ENCODE measurements at places on chromosomes 12 and 14.

- DNase-seq, result no peak
Measured at GRCh38 chr12:25957793-25958427, 572 bp upstream of the RASSF8 start.

DNA sequence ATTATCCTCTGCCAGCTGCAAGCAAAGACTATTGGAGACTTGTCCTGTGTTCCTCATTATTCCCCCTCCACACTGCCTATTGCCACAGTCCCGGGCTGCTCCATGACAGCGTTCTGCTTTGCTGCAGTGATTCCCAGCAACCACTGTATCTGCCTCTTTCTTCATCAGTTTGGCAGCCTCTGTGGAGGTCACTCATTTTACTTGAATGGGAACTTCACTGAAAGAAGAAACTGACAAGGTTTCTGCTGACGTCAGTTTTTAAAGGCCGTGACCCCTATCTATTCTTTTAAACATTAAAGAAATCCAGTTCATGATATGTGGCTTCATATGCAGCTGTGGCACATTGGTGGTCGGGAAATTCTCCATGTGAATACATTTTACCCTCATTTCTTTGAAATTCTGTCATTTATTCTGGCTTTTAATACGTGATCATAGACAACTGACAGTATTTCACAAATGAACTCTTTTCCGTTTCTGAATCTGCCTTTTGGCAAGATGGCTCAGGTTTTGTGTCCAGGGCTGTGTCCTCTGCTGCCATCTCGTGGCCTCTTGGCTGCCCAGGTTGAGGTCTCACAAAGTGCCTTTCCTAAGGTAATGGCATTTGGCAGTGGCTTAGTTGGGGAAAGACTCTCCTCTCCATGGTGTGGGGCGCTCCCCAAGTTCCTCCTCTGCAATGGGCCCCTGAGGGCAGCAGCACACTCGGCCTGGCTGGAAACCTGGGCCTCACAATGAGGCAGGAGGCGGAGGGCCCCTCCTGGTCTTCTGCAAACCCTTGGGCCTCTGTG lies 5.8 kb downstream of the TMEM253 start:
- peak; percentile 86 for DNase-seq

DNA sequence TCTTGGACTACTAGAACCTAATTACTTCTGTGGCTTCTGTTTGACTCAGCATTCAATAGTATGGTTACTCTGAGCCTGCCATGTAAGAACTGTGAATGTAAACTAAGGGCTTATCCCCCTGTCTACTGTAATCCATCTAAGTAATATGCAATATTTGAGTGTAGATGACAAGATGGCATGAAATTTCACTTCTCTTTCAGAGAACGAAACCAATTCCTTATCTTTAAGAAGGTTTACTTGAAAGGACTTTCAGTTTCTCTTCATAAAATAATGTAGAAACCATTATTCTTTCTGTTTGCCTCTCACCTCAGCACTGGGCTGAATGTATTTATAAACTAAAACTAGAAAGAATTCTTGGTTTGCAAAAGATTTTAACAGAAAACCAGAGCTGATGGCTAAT lies 60.4 kb upstream of the ARID2 start:
- DNase-seq, result no peak

GRCh38 chr12:62649412-62650138 lies 182.9 kb downstream of the MON2 start:
- DNase-seq, result no peak

GRCh38 chr14:61750708-61751474 lies 11.3 kb upstream of the SNAPC1 start:
- DNase-seq, result peak; percentile 89

DNA sequence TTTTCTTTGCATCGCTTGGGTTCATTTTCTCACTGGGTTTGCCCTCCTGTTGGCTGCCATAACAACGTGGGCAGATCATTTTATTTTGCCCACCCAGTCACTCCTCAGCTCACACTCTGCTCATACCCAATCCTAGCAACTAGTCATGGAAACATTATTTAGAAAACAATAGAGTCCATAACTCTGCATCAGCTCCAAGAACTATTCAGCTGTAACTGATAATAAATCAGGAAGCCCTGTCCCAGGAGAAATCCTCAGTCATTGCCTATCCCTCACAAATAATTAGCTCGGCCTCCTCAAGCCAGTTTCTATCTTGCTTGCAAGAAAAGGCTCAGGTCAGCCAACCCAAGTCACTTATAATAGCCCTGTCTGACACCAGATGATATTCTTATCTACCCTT lies 43.2 kb downstream of the RTN1 start:
- no peak for DNase-seq

DNA sequence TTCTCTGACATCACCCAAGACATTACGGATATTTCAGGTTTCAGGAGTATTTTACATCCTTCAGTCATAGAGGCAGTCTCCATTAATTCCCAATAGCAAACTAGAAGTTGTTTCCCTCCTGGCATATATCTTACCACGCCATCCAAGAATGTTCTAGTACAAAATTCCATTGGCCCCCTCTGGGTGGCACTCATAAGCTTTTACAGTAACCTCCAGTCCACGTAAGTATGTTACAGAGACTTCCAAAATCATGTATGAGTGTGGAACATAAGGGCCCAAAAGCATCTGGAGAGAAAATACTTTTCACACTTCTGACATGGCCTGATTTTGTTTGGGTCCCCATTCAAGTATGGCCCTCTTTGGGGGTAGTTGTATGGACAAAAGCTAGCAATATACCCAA lies 58.1 kb upstream of the DHRS4 start:
- no peak for DNase-seq

DNA sequence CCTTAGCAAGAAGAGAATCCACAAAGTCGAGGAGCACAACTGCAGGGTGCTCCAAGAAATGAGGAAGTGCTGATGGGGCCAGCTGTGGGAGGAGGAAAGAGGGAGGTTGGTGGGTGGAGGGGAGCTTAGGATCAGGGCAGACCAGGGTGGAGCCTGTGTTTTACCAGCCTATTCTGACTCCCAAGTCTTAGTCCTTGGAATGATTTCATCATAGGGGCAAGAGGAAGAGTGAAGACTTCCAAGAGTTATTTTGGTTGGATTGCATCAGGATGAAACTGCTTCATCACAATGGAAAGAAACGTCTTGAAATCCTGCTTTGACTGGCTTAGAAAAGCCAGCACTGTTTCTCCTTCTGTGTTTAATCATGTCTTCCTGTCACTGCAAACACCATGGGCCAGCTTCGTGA lies 194.0 kb downstream of the DPF3 start:
- no peak for DNase-seq

DNA sequence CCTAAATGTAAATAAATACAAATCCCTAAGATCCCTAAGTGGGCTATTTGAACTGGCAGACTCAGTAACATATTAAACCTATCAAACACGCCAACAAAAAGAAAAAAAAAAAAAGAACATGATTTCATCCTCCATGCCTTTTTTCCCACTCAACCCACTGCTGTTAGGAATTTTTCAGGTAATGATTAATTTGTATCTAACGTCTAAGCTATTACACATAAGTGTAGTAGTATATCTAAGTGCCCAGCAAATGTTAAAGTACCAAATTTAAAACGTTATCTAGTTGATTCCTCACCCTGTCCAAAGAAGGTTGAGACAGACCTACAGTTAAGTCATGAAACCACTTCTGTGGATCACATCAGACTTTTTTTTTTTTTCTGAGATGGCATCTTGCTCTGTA lies 16.4 kb upstream of the ARID4A start:
- no peak for DNase-seq

DNA sequence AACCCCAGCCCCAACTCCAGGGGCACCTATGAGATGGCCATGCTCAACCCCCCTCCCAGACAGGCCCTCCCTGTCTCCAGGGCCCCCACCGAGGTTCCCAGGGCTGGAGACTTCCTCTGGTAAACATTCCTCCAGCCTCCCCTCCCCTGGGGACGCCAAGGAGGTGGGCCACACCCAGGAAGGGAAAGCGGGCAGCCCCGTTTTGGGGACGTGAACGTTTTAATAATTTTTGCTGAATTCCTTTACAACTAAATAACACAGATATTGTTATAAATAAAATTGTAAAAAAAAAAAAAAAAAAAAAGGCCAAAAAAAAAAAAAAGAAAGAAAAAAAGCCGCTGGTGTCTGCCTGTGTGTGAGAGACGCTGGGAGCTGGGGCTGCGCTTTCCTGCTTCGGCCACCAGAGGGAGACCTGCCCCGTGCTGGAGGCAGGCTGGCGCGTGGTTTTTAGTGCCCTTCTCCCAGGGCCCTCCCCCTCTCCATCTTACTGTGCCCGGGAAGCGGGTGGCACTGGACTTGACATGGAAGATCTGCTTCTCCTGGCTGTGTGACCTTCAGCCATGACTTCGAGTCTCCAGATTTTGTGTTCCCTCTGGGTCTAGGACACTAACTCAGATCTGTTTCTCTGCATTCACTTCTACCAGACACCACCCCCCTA lies 3.4 kb upstream of the NXPH4 start:
- peak; percentile 90 for DNase-seq
